ENCODE measurements at places on chromosomes 5 and 9.

DNA sequence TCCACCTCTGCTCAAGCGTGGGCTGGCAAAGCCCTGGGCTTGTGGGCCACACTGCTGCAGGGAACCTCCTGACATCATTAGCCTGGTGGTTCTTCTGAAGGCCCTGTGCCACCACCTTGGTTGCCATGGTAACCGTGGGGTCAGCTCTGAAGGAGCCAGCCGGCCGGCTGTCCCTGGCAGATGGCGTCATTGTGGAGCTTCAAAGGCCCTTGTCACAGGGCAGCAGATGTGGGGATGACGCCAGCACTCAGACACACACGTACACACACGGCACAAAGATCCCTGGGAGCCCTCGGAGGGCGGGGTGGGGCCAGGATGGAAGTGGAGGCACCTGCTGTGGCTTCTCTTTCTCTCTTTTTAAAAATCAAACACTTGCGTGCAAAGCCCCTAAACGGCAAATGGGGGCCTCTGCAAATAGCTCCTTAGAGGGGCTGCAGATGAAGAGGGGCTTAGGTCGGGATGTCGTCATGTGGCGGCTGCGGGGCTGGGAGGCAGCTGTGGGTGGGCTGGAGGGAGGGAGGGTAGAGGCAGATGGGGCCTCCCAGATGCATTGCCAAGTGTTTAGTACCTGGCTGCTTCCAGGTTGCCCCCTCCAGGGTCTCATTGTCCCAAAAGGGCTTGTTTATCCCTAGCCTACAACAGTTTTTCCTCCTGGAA lies 19.5 kb upstream of the RPL26L1 start:
- no peak for DNase-seq

DNA sequence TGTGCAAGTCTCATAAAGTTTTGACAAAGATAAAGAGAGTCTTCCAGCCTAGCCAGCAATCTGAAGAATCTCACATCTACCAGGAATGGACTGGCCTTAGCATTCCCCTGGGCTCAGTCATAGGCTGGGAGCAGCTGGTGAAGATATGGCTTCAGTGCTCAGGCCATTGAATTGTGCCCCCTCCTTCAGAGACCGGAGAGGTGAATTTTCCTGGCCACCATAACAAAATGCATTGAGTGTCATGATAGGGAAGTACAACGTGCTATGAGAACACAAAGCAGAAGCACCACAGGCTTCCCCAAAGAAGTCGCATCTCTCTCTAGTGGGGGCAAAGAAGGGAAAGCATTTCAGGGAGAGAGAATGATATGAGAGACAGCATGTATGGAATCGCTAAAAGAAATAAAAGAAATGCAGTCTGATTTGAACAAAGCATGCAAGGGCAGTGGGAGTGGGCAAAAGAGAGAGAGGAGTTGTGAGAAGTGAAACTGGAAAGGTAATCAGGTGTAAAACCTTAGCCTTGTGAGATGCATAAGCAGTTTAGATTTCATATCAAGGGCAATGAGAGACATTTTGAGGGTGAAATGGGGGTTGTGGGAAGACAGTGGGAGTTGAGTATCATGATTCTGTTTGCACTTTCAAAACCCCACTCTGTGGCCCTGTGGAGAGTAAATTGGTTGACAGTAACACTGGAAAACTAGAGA lies 57.1 kb upstream of the NMUR2 start:
- no peak for DNase-seq

- no peak for DNase-seq
Measured at GRCh38 chr5:38023799-38024198, 184.0 kb upstream of the GDNF start.

- DNase-seq: no peak
Measured at GRCh38 chr5:151682751-151683331, 3.9 kb downstream of the SPARC start.

- DNase-seq: no peak
Measured at GRCh38 chr5:105956456-105957196, 1714.1 kb downstream of the EFNA5 start.

DNA sequence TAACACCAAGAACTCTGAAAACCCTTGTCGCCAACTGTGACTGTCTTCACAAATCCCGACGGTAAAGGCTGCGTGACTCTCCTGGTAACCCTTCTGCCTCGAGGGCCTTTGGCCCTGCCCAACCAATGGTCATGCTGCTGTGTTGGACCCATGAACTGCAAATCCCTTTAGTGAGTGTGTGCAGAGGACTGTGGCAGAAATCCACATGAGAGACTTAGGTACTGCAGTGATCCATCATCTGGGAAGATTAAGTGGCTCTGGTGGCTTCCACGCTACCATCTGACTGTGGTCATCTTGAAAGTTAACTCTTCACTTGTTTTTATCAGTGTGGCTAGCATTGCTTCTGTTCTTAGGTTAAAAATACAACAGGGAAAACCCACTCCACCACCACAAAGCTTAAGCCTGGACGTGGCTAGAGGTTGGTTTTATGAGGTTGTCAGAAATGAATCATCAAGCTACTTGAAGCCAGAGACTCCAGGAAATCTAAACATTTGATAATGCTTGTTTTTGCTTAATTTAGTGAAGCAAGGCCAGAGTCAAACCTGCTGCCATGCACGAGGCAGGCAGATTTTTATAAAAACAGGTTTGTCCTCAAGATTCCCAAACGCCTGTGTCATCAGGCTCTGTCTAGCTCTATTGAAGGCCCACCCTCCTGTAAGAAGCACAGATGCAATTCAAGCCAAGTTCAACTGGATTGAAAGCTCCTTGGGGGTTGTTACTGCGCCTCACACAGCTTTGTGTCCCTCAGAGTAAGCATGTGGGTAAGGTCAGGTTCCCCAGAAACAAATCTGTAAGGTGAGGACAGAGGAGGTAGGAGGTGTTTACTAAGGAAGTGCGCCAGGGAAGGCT lies 52.7 kb upstream of the ERCC6L2 start:
- no peak for DNase-seq

DNA sequence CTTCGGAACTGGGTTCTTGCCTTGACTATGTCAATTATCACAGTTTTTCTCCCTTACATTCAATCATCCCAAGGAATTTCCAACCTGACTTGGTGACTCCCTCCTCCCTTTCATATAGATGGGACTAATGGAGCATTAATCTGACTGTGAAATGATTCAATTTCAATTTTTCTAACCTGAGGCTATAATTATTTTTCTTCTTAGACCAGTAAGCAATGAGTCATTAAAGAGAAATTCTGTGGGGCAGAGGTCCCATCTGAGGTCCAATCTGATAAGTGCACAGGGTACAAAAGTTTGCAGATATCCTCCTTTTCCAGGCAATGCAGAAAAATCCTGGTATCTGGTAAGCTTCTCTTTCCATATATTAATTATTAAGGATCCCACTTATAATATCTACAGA lies 18.9 kb downstream of the PDE4D start:
- no peak for DNase-seq

GRCh38 chr9:2623288-2624050 lies 1.9 kb downstream of the VLDLR start:
- DNase-seq: no peak

DNA sequence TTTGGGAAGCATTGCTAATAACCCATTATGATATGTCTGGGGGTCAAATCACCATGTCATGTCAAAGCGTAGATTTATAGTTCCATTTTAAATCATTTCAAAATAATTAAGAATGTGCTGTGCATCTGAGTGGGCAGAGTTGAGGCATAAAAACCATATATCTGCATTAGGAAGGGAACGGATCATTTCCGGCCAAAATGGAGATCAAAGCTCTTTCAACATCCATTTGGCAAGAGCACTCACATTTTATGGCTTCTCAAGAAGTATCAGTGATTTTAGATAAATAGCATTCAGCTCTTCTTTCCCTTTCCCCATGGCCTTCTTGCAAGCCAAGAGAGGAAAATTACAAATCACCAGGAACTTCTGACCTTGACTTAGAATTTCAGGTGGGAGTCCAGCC lies 89.9 kb downstream of the HSPA4 start:
- DNase-seq: no peak

DNA sequence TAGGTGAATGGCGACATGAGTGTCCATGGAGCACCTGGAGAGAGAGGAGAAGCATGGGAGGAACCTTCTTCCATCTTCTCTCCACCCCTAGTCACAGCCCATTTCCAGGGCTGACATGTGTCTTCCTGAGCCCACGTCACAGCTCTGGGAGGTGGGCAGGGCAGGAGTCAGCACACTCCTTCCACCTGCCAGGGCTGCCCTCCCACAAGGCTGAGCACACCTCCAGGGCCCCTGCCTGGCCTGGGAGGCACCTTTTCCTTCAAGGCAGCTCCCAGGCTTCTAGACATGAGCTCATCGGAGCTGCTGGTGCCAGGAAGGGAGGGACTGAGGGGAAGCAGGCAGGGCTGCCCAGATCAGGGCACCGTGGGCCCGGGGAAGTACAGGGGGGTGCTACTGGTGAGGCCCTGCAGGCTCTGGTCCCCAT lies 13.6 kb upstream of the SYNPO start:
- no peak for DNase-seq

GRCh38 chr9:77954013-77954665 lies 77.5 kb downstream of the GNAQ start:
- no peak for DNase-seq

DNA sequence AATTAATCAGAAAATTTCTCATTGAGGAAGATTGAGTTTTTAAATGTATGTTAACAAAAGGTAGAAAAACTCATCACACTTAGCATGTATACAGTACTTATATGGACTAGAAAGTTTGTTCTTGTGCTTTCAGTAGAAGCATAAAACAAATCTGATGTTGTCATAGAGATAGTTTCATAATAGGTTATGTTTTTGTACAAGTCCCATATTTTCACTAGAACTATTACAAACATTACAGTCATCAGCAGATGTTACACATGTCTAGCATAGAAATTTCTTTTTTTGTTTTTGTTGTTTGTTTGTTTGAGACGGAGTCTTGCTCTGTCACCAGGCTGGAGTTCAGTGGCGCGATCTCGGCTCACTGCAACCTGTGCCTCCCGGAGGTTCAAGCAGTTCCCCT lies 131.4 kb downstream of the COMMD10 start:
- DNase-seq: no peak

DNA sequence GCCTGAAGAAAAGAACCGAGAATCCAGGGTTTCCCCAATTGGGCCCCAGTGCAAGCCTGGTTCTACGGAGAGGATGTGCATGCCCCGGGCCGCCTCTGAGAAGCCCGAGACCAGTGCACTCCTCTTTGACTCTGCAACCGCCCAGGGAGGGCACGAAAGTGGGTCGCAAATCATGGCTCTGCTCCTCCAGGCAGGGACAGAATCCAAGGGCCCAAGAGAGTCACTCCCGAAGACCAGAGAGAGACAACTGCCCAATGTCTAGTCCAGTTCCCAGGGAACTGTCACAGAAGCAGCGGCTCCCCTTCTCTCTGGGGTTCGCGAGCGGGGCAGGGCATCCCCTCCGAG lies 107.8 kb downstream of the PSD2 start:
- no peak for DNase-seq

DNA sequence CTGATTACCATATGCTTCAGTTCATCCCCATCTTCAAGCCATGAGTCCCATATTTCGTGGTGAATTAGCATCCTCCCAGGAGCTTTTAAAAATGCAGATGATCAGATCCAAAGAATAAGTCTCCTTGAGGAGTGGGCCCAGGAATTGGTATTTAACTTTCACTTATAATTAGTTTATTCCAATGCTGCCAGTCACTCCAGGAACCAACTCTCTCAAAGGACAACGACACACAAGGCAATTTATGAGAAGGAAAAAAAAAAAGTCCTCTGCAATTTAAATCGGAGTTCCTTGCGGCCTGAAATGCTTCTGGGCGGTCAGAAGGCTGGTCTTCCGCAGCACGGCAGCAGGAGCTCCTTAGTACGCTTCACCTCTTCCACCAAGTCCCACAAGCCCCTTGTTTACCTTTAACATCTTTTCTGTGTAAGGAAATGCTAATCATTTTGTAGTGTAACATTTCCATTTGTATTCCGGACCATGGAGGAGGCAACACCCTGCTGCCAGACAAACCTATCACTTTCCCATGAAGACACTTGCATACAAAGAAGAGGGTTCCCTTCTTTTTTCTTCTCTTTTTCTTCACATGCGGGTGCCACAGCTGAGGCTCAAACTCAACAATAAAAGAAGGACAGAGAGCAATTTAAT lies 16.3 kb upstream of the KCNV2 start:
- no peak for DNase-seq

DNA sequence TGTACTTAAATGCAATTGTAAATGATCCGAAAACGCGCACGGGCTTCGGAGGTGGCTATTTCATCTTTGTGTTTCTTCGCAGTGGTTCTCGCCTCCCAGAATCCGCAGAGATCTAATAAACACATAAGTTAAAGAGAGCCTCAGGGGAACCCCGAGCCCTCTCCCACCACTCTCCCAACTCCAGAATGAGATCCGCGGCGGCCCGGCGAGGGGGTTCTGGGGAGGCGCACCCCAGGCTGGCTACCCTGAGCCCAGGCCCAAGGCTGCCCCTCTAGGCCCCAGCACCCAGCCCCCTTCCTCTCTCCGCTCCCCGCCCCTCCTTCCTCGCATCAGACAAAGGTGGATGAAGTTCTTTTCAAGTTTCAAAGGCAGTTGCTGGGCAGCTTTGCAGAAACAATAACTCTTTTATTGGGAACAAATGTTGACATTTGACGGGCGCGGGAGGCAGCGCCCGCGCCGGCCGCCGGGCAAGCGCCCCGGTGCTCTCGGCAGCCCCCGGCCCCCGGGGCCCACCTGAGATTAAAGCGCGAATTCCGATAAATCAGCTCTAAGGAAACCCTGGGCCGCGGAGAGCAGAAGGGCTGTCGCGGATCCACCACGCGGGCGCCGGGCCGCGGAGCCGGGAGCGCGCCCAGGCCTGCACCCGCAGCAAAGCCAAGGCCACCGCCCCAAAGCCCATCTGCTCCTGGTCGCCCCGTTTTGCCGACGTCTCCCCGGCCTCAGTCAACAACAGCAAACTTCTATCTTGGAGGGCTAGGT lies 8.4 kb downstream of the IRX2 start:
- DNase-seq: no peak

GRCh38 chr5:1502046-1502736 lies 21.6 kb downstream of the LPCAT1 start:
- DNase-seq: no peak

DNA sequence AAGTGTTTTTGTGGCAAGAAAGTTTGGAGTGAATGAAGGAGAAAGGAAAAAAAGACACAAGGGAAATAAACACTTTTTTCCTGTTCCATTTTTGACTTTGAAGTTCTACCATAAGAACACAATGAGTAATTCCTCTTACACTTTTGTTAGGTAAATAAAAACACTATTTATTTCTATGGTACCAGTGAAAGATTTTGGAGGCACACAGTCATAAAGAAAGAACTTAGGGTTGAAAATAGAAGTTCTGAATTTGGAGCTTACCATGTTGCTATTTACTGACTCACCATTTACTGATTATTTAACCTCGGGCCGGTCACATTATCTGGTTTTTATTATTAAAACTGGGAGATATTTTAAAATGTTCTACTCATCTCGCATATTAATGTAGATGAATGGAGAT lies 367.8 kb downstream of the TLE1 start:
- no peak for DNase-seq

- no peak for DNase-seq
Measured at GRCh38 chr5:121109817-121110216, 645.7 kb downstream of the PRR16 start.

GRCh38 chr9:12816656-12817101 lies 41.9 kb downstream of the LURAP1L start:
- no peak for DNase-seq

DNA sequence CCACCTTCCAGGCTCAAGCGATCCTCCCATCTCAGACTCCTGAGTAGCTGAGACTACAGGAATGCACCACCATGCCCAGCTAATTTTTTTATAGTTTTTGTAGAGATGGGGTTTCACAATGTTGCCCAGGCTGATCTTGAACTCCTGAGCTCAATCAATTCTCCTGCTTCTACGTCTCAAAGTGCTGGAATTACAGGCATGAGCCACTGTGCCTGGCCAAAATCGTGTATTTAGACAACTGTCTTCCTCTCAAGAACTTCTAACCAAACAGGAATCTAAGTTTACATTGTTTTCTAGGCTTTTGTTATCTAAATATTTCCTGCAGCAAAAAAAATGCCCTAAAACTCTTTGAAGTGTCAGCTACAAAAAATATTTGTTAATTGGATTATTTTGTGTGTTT lies 78.8 kb downstream of the NLN start:
- no peak for DNase-seq
